ENCODE measurements at places on chromosomes 3 and 15. TPM values are rescaled to one million over a fixed set of nuclear protein-coding genes. Genes with fewer than 3 reads are reported as not detected.
A peak's percentile ranks its signal among the peaks of the same experiment; 100 is the strongest.

- H3K4me1 ChIP-seq: no peaks in the 10 kb centered on the region
- H3K27me3 ChIP-seq: no peaks in the 10 kb centered on the region
- no peak for DNase-seq
- no peaks in the 10 kb centered on the region for H3K36me3 ChIP-seq
These were observed 124.2 kb downstream of the ZBTB20 start for GRCh38 chr3:115022835-115023398.

DNA sequence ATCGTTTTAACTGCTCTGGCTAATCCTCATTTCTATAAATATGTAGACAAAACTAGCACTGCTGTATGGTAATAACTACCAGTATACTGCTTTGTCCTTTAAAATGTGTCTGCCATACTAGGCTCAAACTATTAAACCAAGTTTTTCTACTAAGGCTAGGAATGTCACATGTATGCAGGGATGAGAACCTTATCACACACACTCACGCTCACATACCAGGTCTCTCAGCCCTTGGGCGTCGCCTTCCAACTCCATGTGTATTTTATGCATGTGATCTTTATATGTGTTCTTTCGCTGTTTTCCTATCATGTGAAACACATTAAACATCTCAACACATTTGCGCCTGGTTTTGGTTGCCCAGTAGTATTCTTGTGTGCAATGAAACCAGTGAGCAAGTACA lies 32.6 kb downstream of the ATP2C1 start:
- H3K4me1 ChIP-seq: peaks cover 18% of the 10 kb centered on the region
- no peaks in the 10 kb centered on the region for H3K27me3 ChIP-seq
- H3K27ac ChIP-seq: no peak overlapping the region
- DNase-seq: no peak

DNA sequence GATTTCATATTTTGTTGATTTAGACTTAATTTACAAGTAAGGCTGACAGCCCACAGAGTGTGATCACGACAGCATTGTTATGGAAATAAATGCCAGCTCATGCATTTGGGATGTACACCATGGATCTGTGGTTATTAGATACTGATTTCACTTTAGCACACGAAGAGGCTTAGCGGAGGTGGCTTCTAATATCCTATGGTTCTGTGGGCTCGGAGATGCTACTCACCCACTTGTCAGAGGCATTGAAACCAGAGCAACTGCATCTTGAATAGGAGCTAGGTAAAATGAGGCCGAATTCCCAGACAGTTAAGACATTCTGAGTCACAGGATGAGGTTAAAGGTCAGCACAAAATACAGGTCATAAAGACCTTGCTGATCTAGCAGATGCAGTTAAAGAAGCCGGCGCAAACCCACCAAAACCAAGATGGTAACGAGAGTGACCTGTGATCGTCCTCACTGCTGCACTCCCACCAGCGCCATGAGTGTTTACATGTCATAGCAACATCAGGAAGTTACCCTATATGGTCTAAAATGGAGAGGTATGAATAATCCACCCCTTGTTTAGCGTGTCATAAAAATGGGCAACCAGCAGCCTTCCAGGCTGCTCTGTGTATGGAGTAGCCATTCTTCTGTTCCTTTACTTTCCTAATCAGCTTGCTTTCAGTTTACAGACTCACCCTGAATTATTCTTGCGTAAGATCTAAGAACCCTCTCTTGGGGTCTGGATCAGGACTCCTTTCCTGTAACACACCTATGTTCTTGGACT lies 117.5 kb downstream of the PGPEP1L start:
- H3K27ac ChIP-seq: no peak overlapping the region
- no peaks in the 10 kb centered on the region for H3K36me3 ChIP-seq
- peaks cover 6% of the 10 kb centered on the region for H3K4me1 ChIP-seq
- no peaks in the 10 kb centered on the region for H3K27me3 ChIP-seq

DNA sequence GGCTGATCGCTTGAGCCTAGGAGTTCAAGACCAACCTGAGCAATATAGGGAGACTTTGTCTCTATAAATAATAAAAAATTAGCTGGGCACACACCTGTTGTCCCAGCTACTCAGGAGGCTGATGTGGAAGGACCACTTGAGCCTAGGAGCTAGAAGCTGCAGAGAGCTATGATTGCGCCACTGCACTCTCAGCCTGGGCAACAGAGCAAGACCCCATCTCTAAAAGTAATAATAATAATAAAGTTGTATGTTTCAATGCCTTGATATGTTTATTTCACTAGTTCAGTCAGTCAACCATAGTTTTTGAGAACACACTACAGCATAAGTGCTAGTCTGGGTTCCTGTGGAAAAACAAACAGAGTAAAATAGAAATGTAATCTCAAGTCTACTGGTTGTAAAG lies 36.5 kb downstream of the IGF2BP2 start:
- no peak for DNase-seq
- no peaks in the 10 kb centered on the region for H3K36me3 ChIP-seq
- H3K27me3 ChIP-seq: no peaks in the 10 kb centered on the region
- no peak overlapping the region for H3K4me3 ChIP-seq
- H3K4me1 ChIP-seq: peaks cover 5% of the 10 kb centered on the region

- H3K27me3 ChIP-seq: no peaks in the 10 kb centered on the region
- no peak overlapping the region for H3K27ac ChIP-seq
- no peak overlapping the region for H3K4me3 ChIP-seq
- no peaks in the 10 kb centered on the region for H3K4me1 ChIP-seq
- no peak for DNase-seq
- no peaks in the 10 kb centered on the region for H3K36me3 ChIP-seq
These were observed 9.8 kb upstream of the TM4SF4 start for GRCh38 chr3:149464542-149465328.

- no peaks in the 10 kb centered on the region for H3K36me3 ChIP-seq
- H3K27ac ChIP-seq: peak overlapping the region; percentile 73
- H3K27me3 ChIP-seq: no peaks in the 10 kb centered on the region
- peak; percentile 85 for DNase-seq
- no peak overlapping the region for H3K4me3 ChIP-seq
These were observed 400.2 kb upstream of the TBL1XR1 start for GRCh38 chr3:177597311-177598096.

ONECUT1 gene
- total RNA-seq: not detected

STRA6 gene
- total RNA-seq: 0.84 TPM

IGSF10 gene
- total RNA-seq: 13.6 TPM
